ENCODE measurements at places on chromosomes 4 and X.

- DNase-seq: no peak
Measured at GRCh38 chr4:48262926-48263325, 6.7 kb downstream of the TEC start.

DNA sequence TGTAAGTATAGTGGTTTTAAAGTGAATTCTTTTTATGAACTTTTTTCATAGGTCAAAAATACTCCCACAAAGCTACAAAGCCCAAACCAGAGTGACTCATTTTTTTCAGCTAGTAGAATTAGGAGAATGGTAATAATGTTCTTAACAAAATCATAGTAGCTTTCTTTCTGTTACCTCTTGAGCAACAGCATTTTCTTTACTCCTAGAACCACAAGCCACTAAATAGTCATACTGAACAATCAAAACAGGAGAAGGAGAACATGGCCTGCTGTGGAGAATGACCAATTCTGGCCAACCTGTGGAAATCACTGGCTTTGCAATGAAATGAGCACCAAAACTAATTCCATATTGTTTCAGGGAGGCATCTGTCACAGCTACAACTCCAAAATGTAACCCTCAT is 112.9 kb downstream of the AMMECR1 start:
- DNase-seq: no peak

GRCh38 chr4:176778063-176778462 is 14.7 kb downstream of the VEGFC start:
- no peak for DNase-seq

DNA sequence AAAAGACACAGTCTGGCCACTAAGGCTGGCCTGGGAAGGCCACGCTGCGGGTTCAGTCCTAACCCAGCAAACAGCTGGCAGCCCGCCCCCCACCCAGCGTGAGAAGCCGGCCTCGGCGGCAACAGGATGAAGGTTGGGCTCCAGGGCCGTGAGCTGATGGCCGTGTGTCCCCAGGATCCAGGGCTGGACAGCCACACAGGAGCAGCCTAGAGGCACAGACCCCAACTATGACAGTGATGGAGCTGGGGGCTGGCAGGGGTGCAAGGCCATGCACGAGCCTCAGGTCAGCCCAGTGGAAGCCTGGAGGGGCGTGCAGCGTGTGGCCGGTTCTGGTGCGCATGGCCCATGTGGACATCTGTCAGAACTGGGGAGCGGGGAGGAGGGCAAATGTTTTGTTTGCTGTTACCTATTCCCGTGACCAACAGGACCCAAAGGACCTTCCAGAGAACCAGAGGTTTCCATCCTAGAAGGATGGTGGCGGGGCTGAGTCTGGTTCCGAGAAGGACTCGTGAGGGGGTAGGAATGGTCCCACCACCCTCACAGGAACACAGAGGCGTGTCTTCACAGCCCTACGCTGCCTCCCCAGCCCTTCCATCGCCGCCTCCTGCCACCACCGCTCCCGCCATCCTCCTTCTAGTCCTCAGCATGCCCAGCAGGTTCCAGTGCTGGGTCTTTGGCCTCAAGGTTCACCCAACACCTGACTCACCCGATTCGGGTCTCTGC is 46.5 kb downstream of the ZFYVE28 start:
- DNase-seq: no peak

DNA sequence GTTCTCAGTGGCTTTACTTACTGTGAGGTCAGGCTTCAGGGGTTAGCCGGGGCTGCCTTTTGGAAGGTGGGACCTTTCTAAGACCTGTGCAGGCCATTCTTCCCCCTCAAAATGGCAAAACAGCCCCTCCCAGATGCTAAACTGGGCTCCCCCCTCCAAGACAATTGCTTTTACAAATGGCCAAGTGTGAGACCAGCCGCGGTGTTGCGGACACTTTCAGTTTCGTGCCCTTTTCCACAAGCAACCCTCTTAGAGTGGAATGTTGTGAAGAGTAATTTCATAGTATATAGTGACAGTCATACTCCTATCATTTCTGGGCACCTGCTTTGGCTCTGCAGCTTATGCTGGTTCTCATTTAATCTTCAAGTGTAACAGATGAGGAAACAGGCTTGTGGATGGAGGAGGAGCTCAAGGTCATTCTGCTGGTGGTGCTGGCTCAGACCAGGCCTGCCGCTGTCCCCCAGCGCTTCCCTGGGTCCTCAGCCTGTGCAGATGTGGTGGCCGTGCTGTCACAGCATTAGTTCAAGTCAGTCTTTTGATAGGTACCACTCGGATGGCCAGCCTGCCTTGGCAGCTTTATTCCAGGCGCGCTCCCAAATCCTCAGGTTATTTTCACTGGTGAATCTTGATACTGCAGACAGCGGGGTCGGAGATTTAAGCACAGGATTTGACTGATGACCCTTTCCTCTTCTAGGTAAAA is 55.0 kb upstream of the TADA2B start:
- no peak for DNase-seq

Data from CD4-positive, alpha-beta T cell treated with Interleukin-12 subunit alpha and Interleukin-12 subunit beta, for 1 hour (primary cell).